ENCODE measurements at places on chromosomes 3 and 15.

DNA sequence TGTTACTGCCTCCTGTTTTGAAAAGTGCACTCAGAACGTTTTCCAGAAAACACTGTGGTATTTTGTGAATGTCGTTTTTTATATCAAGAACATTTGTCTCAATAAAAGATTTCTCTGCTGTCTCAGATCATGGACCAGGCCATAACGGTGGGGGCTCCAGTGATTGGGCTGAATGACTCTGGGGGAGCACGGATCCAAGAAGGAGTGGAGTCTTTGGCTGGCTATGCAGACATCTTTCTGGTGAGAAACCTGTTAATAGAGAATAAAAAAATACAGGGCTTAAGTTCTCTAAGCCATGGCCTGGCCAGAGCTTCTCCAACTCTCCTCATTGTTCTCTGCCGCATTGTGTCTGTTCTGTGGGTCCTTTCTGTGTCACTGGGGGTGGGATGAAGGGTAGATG, 11.7 kb downstream of the PCCB start:
- DNase-seq, result no peak

DNA sequence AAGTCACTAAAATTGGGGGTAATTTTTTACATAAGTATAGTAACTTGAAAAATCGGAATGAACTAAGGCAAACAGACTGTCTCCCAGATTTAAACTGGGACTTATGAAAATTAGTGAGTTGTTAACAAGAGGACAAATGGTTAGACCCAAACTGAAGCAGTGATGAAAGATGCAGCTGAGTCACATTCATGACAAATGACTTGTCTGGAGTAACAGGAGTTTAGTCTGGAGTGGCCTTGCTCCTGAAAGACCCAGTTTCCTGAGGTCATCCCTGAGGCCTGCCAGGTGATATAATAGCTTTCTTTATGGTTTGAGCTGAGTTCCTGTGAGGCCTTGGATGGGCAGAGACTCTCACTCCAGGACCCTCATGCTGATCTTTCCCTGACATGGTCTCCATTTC, 9.6 kb upstream of the CTDSPL start:
- no peak for DNase-seq

DNA sequence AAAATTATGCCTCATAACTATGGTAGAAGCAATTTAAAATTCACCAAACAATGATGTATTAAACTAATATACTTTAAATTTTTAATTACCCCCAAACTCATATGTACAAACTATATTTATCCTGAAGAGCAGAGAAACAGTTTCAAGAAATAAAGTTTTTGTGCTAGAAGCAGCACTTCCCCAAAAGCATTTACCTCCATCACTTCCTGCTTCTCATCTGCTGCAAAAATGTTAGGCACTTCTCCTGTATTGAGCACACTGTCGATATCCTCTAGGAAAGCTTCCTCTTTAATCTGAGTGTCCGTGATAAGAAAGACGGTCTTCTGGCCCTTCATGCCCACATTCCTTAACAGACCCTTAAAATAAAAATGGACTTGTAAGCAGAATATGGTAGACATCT, 101.5 kb upstream of the ASB14 start:
- DNase-seq, result no peak

GRCh38 chr3:59006634-59007517, 42.9 kb downstream of the CFAP20DC start:
- DNase-seq, result no peak

DNA sequence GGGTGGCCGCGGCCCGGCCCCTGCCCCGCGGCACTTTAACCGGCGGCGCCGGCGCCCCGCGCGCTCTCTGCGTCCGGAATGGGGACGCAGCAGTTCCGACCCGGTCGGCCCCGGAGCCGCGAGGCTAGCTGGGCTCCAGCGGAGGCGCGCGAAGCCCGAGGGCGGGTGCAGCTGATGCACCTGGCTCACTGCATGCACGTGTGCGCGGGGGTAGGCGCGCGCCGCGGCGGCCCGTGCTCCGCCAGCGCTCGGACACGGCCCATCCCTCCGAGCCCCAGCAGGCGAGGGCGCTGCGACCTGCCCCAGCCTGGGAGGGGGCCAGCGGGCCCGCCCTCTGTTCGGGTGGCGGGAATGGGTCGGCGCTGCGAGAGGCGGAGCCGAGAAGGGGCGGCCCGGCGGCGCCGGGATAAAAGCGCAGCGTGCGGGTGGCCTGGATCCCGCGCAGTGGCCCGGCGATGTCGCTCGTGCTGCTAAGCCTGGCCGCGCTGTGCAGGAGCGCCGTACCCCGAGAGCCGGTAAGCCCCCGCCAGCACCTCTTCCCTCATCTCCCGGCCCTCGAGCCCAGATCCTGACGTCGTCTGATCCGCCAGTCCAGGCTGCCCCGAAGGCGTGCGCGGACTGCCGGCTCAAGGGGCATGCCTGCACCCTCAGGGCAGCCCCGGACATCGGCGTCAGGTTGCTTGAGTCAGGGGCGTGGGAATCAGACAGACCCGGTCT, at the start of the genes CHDH and IL17RB:
Gene CHDH, minus strand, starts transcription at position 286 of the 717 bp plus-strand sequence. CDS start 22,411 bp downstream, outside the sequence.
Gene IL17RB, plus strand, starts transcription at position 435 of the 717 bp plus-strand sequence. Its CDS starts 21 bp downstream, at position 456.
- no peak for DNase-seq

DNA sequence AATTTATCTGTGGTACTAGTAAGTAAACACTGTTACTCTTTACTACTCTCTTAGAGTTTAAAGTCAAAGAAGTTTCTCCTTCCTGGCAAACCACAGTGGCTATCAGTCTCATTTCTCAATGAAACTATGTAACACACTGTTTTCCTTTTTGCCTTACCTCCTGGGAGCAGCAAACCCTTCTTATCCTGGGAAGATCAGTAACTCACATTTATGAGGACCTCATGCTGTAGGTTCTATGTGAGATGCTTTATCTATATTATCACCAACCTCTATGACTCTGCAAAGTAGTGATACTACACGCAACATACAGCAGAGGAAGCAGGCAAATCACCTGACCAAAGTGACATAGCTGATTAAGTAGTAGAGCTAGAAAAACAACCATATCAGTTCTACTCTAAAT, 35.3 kb downstream of the PBRM1 start:
- no peak for DNase-seq

DNA sequence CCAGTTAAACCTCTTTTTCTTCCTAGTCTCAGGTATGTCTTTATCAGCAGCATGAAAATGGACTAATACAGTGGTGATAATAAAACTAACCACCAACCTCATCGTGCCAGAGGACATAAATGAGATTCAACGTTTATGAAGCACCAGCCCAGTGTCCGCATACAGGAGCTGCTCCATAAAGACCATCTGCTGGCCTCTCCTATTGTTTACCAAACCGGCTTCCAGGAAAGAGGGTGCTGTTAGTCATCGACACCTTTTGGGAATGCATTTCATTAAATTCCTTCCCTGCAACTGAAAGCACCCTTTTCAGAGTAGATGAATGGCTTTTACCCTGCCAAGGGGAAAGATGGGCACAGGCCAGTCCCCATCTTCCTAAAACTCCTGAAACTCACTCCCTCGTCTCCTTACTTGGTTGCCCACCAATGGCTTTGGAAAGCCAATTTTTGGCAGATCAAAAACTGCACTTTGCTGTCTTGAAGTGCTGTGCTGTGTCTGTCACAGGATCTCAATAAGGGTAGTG, 122.1 kb downstream of the AQP9 start:
- DNase-seq, result no peak

DNA sequence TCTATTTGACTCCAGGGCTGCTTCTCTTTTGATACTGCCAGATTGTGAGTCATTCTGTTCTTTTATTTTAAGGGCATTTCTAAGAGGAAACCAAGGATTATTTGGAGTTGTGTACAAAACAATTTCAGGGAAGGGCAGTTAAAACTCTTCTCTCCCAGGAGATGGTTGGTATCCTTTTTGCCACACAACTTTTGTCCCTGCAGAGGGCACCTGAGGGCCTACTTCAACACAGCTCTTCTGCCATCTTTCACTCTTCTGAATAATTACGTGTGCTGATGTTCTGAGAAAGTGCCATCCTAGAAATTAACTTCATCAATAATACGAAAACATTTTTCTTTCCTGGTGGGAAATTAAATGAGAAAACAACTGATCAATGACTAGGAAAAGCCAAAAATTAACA, 75.7 kb upstream of the GADL1 start:
- DNase-seq, result no peak

GRCh38 chr3:124885466-124886167, 1.5 kb downstream of the ITGB5 start:
- no peak for DNase-seq

DNA sequence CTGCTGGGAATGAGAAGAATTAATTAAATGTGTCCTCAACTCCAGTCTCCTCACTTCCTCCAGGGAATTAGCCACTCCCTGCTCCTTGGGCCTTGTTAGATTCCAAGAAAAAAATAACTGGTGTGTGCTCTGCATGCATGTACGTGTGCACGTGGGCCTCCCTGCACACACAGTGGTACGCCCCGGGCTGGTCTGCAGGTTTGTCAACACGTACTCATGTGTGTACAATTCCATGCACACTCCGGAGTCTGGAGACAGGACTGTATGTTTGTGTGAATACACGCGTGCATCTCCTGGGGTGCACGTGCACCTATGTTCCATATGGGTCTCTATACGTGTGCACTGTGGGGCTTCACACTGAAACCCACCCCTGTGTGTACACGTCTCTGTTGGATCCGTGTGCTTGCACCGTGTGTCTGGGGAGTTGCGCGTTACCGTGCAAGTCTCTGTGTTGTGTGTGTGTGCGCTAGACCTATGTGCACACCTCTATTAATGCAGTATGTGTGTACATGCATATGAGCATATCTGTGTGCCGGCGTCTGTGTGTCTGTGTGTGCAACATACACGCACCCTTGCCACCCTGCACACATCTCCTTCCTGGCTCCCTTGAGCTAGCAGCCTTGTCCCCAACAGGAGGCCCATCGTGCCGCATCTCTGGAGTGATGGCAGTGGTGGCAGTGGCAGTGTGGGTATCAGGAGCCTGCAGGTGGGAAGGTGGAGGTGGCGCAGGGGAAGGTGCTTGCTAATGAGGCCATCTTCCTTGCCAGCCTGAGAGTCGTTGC, 210.1 kb downstream of the TBC1D2B start:
- DNase-seq, result no peak

DNA sequence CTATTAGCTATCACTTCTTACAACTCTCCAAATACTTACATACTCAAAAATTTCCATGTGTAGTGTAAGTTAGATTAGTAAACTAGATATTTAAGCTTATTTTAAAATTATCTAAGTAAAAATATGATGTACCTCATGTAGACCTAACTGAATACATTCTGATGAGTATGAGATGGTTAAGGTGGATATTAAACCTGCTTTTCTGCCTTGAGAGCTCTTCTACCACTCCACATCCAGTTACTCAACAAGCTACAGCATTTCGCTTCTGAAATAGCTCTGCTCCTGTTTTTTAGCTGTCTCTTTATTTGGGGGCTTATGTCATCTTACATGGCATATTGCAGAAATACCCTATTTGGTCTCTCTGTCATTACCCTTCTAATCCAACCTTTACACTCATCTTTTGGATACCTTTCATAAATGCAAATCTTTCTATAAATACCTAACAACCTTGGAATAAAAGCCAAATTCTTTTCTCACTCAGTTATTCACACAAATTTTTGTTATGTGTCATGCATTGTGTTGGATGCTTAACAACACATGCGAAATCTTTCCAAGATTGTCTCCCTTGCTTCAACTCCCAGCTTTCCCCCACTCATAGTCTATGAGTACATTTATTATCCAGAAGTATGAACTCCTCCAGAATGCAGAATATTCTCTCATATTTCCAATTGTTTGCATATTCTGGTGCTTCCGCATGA, 92.0 kb downstream of the ALCAM start:
- no peak for DNase-seq

GRCh38 chr3:30655187-30655812, 48.9 kb downstream of the TGFBR2 start:
- no peak for DNase-seq

GRCh38 chr3:113070072-113070640, 79.4 kb downstream of the GTPBP8 start:
- no peak for DNase-seq

DNA sequence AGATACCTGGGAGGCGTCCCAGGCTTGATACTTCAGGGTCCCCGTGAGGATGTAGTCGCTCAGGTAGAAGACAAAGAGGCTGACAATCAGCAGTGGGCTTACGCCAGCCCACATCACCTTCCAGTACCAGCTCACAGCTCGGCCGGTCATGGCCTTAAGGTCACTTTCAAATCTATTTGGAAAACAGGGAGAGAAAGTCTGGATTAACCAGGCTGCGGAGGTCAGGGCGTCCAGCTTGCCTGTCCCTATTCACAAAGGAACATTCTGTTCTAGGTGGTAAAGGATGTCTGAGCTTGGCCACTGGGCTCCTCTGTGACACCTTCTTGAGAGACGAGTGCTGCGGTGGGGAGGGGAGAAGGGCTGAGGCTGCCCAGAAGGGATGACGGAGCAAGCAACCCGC, 36.5 kb downstream of the SLC6A20 start:
- DNase-seq, result no peak

DNA sequence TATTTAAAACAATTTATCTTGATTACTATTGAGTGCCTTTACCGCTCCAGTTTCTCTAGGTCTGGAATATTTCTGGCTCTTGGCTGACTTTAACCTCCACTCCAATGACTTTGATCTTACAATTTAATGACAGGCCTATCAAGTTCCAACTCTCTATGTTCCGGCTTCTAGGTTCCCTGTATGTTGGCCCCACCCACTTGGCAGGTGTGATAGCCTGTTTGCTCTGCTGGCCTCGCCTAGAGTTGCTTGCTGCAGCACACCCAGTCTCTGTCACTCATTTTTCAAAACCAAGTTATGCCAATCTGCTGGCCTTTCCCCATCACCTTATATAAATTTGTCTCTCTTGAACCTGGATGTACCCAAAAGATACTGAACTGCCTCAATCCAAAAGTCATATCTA, 428.0 kb downstream of the ROBO1 start:
- no peak for DNase-seq

DNA sequence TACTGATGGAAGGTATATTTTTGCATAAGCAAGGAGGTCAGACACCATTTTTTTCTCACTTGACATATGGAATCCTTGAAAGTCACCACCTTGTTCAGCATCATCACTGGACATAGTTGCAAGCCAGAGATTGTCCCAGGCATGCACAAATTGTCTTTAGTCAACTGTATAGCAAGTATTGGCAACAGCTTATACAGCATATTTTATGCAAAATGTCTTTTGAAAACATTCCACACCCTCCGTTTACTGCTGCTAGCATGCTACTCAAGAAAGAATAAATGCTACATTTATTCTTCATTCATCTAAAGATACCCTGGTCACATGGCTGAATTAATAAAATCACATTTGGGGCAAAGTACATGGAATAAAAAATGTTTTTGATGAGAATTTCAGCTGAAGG, 168.5 kb upstream of the DCBLD2 start:
- no peak for DNase-seq

GRCh38 chr15:88399021-88399685, 68.0 kb downstream of the MRPL46 start:
- no peak for DNase-seq

DNA sequence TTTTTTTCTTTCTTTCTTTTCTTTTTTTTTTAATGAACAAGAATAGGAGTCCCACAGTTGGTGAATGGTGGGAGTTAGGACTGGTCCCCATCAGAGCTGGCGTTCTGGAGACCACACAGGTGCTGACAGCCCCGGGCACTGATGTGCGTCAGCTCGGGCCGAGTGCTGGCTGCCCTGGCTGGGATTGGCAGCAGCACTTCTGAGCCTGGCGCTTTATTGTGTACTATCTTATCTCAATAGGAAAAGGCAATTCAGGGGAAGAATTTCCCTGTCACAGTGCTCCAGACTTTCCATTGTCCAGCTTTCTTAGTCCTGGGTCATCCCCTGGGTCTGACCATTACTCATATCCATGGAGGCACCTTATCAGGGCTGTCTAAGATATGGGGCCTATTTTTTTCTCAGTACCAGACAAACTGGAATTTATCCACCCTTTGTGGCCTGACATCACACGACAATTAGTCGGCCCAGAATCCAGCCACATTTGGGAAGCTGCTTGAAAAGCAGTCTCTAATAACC, 54.1 kb downstream of the TMEM44 start:
- no peak for DNase-seq

- no peak for DNase-seq
These were observed 401.7 kb upstream of the CDIN1 start for GRCh38 chr15:36177590-36178302.

Measured in activated T-helper 1 cell treated with Interleukin-2 at 50 U/mL for 16 hours (primary cell).